ENCODE measurements at places on chromosomes 4 and X.
A peak's percentile ranks its signal among the peaks of the same experiment; 100 is the strongest.

DNA sequence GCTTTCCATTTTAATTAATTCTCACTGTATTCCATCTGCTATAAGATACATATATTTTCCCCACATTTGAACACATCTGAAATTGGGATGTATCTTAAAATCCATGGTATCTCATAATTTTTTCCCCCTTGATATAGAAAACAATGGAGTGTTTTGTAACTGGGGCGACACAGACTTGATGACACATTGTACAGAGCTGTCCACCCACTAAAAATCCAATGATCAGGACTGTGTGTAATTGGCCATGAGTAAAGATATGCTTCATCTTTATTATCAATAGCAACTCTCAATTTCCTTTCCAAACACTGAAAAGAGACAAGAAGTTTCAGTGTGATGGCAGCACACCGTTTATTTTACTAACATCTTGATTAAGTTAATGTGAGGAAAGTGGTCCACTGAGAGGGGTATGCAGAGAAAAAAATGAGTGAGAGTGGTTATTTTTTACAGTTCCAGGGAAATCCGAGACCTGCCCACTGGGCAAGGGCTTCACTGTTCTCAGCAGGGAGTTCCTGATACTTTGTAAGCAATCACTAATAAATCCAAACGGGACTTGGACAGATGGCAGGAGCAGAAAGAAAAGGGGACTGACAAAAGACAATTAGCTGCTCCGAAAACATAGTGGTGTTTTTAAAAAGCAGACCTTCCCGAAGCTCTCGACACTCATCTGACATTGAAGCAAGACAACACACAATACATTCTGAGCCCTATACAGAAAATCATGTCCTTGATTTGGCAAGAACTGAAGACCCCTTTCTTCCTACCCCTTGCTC lies 149.4 kb downstream of the TSPAN5 start:
- no peak for DNase-seq

DNA sequence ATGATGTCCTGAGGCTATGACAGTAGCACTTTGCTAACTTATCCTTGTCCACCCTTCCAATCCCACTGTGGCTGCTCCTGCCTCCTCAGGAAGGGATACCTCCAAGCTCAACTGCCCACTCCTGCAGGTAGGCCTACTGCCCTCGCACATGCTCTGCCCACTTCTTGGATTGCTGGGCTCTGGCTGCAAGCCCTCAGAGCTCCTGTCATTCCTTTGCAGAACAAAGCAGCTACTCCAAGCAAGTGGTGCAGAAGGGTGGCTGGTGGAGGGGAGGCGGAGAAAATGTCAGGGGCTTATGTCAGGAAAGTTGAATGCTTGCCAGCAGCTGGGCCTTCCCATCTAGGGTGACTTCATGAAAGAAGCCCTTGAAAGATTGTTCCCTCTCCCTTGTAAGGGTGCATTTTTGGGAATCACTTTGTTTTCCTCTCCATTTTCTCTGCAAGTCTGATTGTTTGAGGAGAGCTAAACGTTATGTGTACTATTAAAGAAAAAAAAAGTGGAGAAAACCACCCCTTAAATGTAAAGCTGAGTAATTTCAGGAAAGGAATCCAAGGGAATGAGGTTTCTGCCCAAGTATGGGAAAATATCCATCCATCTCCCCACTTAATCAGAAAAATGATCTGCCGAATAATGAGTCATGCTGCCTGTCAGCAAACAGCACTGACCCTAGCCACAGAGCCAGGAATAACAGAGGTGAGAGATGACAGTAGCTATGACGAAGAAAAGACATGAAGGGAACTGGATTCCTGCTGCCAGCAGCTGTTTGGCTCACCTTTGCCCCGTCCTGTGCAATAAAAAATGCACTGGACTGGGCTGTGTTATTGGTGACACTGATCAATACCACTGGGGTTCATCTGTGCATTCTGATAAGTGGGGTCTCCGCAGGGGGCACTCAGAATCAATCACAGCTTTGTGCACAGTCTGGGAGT lies 102.0 kb downstream of the RTL5 start:
- DNase-seq = no peak

- DNase-seq = no peak
Observed at GRCh38 chr4:113020966-113021365, 28.5 kb upstream of the ANK2 start.

- DNase-seq = no peak
Observed at GRCh38 chr4:26081795-26082498, 167.9 kb downstream of the SMIM20 start.

DNA sequence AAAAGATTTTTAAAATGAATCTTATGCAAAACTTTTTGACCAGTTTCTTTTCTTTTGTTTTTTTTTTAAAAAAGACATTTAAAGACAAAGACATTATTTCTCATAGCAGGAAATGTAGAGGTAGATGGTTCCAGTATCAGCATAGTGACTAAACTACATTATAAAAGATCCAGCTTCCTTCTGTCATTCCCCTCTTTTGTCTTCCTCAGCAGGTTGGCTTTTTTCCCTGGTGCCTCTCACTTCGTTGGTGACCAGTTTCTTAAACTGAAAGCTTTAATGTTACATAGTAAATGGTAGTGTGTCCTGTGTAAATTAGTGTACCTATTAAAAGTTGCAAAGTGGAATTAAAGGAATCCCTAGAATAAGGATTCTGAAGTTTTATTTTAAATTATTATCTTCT lies 36.1 kb downstream of the DCK start:
- DNase-seq = no peak

DNA sequence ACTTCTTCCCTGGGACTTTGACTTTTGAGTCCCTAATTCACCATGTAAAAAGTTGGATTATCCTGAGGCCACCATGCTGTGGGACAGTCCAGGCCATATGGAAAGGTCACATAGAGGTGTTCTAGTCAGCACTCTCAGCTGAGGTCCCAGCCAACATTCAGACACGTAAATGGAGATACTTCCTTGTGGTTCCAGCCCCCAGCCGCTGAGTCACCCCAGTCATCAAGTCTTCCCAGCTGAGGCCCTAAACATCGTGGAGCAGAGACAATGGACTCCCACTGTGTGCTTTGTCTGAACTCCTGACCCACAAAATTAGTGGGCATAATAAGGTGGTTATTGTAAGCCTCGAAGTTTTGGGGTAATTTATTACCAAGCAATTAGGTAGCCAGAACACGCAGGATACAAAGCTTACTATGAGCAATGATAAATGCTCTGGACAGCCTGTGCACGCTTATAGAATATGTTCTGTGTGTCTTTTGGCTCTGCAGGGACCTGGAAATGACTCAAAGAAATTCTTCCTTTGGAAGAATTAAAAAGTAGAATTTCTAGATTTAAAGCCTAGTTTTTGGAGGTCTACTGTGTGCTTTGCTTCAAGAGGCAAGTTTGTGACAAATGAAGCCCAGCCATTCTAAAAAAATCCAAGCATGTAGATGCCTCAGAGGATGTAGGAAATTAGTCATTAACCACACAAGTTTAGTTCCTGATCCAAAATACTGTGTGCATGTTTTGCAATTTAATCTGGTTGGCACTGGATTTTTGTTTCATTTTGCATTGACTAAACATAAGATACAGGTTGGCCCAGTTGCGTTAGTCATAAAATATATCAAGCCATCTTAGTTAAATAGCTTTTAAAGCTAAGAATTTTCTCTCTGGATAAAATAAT lies 33.2 kb upstream of the SLC9A7 start:
- no peak for DNase-seq

- DNase-seq = no peak
Observed at GRCh38 chr4:142550965-142551364, 295.1 kb downstream of the INPP4B start.

GRCh38 chrX:109890910-109891502 lies 111.9 kb upstream of the TMEM164 start:
- DNase-seq = peak; percentile 11

- DNase-seq = no peak
Observed at GRCh38 chr4:153159728-153160221, 44.5 kb upstream of the TRIM2 start.

DNA sequence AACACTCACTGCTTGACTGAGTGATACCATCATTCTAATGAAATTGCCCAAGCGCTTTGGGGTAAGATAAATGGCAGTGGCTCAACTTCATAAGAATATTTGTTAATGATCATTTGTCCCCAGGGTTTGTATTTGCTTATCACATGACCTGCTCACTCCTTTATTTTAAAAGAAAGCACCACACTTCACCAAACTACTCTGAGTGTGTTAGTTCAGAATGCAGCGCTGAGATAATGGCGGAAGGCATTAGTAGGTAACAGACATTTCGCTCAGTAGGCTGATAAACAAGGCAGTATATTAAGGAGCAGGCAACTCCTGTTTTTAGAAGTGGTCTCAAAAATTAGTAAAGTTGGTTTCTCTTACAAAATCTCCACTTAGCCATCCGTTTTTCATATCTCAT lies 1.6 kb downstream of the SNX25 start:
- DNase-seq = no peak

GRCh38 chrX:108438110-108438623 lies at the start of gene COL4A6:
Gene COL4A6, minus strand, starts transcription at chrX:108438422. Its CDS starts 226 bp downstream, at chrX:108438196.
- DNase-seq = no peak

- no peak for DNase-seq
Observed at GRCh38 chr4:6478546-6479220, 6.3 kb upstream of the PPP2R2C start.

- DNase-seq = no peak
Observed at GRCh38 chr4:4868758-4869723, 9.6 kb downstream of the MSX1 start.

DNA sequence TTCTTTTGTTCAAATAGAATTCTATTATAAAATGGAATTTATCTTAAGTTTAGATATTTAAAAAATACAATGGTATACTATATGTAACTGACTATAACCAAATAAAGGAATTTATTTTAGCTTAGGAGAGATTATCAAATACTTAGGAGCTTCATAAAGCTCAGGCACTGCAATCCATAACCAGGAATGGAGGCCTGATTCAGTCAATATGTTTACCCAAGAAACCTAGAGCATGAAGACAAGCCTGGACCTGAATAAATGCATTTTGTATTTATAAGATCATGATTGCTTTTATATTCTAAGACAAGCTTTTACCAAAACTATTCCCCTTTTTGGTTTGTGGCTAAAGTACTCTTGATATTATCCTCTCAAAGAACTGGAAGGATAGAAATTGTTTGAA lies 742.6 kb downstream of the FAT4 start:
- no peak for DNase-seq

DNA sequence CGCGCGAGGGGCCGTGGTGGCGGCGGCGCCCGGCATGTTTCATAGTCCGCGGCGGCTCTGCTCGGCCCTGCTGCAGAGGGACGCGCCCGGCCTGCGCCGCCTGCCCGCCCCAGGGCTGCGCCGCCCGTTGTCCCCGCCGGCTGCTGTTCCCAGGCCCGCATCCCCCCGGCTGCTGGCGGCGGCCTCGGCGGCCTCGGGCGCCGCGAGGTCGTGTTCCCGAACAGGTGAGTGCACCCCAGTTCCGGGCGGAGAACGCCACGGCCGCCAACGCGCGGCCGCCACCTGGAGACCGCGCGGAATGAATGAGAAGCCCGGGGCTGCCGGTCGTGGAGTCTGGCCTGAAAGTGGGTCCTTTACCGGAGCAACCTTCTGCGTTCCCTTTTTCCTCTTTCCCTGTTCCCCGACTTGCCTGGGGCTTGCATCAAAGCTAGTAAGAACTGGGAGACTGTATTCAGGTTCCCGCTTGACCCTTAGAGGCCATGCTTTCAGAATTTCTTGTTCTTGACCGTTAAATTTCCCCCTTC lies 429 bp downstream of the NOCT start:
- DNase-seq = no peak

GRCh38 chrX:2967998-2968909 lies 38.1 kb upstream of the ARSH start:
- no peak for DNase-seq

DNA sequence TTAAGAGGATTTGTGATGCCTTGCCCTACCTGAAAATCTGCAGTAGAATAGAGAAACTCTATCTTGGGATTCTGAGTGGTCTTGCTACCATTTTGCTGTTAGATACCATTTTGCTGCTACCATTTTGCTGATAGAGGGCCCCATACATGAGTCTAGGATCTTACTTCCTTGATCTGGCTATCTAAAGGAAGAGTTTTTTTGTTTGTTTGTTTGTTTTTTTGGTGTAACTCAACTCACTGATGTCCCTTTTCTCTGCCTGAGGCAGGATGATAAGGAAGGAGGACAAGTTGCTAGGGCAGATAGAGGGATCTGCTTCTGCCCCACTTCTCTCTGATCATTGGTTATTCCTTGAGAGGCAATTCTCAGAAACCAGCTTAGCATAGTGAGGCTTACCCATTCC lies 31.0 kb downstream of the XK start:
- no peak for DNase-seq

DNA sequence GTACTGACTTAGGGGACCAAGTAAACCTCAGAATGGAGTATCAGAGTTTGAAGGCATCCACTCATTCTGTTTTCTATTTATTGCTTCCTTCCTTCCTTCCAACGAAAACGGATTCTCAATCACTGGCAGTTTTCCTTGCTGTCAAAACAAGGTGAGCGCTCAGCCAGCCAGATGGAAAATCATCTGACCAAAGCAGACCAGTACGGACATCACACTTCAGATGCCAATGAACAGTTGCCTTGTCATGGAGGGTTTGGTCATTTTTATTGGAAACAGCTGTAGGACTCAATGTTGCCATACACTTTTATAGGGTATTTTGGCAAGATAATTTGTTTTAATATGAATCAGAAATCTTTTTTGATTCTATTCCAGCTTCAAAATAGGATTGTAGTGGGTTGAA lies 16.6 kb downstream of the GEMIN8 start:
- no peak for DNase-seq

DNA sequence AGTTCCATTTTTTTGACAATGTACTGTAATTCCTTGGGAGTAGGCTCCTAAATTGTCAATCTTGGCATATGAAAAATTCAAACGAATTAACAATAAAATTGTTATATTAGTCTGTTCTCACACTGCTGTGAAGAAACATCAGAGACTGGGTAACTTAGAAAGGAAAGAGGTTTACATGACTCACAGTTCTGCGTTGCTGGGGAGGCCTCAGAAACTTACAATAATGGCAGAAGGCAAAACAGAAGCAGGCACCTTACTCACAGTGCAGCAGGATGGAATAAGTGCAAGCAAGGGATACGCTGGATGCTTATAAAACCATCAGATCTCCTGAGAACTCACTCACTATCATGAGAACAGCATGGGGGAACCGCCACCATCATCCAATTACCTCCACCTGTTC lies 246.4 kb upstream of the TRAM1L1 start:
- DNase-seq = no peak

- DNase-seq = no peak
Observed at GRCh38 chr4:140243278-140243753, 89.3 kb upstream of the MAML3 start.

GRCh38 chrX:152897222-152898131 lies at the start of gene ZNF185:
Gene ZNF185, plus strand, starts transcription at chrX:152898067. Its CDS starts 16,423 bp downstream, at chrX:152914490.
- no peak for DNase-seq

- DNase-seq = no peak
Observed at GRCh38 chr4:16646459-16646858, 252.0 kb downstream of the LDB2 start.

- no peak for DNase-seq
Observed at GRCh38 chrX:79630033-79631009, 263.2 kb upstream of the ITM2A start.
